ENCODE measurements at places on chromosomes 12 and 14.
A peak's percentile ranks its signal among the peaks of the same experiment; 100 is the strongest.

DNA sequence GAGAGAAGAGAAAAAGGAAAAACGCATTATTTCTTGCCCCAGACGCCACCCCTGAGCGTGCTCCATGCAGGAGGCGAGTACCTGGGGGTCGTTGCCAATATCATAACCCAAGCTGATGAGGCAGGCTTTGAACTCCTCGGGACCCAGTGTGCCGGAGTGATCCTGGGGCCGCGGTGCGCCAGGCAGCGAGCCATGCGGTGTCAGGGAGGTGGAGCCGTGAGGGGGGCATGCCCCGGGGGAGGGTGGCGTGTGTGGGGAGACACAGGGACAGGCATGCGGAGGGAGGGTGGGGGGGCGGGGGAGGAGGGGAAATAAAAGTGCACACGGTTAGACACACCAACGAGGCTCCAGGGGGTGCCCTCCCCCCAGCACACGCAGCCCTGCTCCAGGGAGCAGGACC, 86.0 kb upstream of the ZFP36L1 start:
- DNase-seq, result no peak

- DNase-seq, result no peak
Measured at GRCh38 chr14:68580096-68580645, 212.7 kb downstream of the ZFP36L1 start.

- DNase-seq, result peak; percentile 51
Measured at GRCh38 chr12:24960222-24960855, 11.4 kb upstream of the BCAT1 start.

GRCh38 chr12:51324953-51325352, 979 bp upstream of the BIN2 start:
- no peak for DNase-seq

DNA sequence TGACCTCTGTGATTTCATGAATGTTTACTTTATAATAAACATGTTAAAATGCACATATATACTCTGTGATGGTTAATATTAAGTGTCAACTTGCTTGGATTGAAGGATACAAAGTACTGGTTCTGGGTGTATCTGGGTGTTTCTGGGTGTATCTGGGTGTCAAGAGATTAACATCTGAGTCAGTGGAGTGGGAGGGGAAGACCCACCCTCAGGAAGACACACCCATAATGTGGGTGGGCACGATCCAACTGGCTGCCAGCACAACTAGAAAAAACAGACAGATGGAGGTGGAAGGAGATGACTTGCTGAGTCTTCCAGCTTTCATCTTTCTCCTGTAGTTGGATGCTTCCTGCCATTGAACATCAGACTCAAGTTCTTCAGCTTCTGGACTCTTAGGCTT, 11.9 kb downstream of the NUP37 start:
- DNase-seq, result no peak

- no peak for DNase-seq
Measured at GRCh38 chr12:124610629-124611558, 43.5 kb upstream of the NCOR2 start.

DNA sequence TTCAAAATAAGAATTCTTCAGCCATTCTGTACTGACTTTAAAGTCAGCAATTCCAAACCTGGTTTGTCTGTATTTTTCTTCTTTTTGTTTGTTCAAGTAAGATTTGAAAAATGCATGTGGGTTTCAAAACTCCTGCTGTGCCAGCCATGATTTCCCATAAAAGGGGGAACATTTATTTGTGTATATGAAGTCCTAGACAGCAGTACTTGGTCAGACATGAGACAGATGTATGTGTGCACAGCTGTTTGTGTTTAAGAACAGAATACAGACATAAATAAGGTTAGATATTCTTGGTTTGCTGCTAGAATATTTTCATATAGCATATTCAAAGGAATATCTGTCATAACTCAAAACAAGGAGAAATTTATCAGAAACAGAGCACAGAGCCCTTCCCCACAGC, 236.0 kb downstream of the ADAMTS20 start:
- DNase-seq, result no peak

DNA sequence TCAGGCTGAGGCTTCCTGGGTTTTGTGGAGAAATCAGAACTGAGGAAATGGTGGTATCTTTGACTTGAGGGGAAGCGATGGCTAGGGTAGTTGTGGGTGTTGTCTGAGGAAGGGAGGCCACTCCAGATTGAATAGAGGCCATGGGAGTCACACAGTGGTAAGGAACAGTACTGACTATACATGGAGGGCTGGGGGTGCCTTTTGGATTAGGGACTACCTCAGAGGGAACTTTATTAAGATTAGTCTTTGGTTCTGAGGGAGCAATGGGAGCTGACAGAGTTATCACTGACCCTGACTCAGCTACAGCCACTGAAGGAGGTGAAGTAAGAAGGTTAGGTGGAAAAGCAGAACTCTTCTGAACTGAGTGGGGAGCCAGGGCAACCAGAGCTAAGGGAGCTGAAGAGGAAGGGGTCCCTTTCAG, 4.4 kb downstream of the NACA start:
- no peak for DNase-seq

Measured in stimulated activated CD4-positive, alpha-beta T cell treated with anti-CD3 and anti-CD28 coated beads, Interleukin-1b, Interleukin-23, amount 100 ng/mL, for 48 hours (primary cell).